ENCODE measurements at places on chromosomes 12 and 14.

DNA sequence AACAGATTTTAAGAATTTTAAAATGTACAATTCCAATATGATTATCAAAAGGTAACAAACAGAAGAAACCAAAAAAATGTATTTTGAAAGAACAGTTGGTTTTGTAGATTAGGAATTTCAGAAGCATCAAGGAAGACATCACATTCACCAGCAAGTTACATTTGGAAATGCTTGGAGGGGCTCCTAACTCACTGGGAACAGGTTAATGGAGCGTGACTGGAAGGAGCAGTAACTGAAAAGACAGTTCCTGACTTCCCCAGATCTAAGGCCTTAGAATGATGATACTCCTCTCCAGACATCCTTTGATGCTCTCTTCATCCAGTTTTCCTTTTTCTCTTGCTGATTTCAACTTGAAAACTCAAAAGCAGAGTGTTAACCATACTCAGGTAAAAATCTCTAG is 220.0 kb upstream of the EGLN3 start:
- DNase-seq = peak; percentile 7

DNA sequence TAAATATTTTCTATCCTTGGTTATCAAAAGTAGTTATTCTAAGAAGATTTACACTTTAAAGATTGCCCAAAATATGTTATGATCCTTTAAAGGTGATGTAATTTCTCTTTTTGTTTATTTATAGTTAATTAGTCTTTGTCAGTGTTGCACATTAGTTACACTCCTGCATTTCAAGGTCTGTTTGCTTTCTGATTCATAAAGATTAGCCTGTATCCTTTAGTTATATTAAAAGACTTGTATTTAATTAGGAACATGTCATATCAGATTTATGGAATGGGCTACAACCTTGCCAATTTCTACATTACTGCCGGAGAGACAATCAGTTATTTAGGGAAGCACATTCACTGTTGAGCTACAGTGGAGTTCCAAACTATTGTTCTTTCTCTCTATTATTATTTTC is 3.5 kb downstream of the EPYC start:
- no peak for DNase-seq

DNA sequence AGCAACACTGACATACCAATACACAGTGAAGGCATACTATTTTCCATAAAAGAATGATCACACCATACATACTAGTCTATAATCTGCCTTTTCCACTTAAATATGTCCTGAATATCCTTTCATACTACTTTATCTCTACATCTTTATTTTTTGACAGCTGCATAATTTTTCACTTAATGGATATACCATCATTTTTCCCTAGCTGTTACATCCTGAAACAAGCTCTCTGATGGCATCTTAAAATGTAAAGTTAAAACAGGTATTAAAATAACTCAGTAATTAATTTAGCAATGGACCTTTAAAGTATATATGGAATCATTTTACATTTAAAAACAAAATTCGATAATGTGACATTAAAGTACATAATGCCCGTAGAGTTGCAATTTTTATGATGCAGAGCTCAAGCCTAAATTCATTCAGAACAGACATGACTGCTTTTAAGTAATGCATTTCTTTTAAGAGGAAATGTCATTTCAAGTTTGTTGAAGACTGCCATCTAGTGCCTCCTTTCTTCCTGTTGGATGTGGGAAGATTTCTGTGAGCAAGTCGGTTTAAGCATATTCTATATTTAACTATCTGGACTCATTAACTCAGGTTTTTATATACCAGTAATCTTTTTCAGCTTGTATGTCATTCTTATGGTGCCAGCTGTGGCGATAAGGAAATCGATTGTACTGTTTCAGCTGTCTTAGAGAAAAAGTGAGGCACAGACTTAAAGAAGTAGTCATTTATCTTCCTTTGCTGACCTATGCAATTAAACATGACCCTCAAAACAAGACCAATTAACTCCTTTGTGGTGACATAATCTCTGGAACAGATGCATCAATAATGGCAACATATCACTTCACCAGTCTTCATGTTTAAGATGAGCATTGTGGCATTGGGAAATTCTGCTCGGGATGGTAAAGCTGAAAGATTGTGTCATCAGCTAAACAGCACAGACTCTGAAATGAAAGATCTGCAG is 20.3 kb downstream of the PRICKLE1 start:
- no peak for DNase-seq

DNA sequence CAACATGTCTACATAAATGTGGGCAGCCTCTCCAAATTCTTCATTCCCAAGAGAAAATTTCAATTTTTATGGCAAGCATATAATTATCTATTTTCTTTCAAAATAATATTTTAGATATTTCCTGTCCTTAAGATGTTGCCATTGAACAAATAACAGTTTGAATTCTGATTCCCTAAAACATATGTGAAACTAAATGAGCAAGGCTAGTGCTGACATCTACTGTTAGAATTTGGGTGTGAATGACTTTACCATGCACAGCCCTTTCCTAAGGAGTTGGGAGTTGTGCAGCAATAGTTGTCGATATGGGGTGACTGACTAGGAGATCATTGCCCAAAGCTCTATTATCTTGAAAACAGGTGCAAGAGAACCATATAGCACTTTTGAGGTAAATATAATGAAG is 108.2 kb upstream of the SLC38A4 start:
- no peak for DNase-seq

DNA sequence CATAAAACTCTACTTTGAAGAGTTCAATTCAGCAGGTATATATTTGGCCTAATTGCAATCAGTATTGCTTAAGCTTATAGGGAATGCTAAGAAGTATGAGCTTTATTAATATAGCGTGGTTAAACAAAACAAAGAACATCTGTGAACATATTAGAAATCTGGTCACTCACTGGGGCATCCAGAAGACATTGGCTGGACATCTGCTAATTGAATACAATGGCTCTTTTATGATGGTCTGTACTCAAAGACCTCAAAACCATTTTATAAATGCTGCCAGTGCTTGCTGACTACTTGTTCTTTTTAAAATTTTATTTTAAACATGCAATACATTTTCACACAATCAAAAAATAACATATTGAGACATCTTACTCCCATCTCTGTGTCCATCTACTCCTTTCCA is 173.0 kb downstream of the STXBP6 start:
- no peak for DNase-seq

- no peak for DNase-seq
Measured at GRCh38 chr12:109329686-109330085, 18.0 kb upstream of the MYO1H start.

- no peak for DNase-seq
Measured at GRCh38 chr12:447141-447540, 12.6 kb upstream of the B4GALNT3 start.

GRCh38 chr12:43347026-43347425 is 205.0 kb downstream of the ADAMTS20 start:
- DNase-seq = no peak

- DNase-seq = no peak
Measured at GRCh38 chr12:130367523-130367922, 29.8 kb downstream of the PIWIL1 start.

- DNase-seq = no peak
Measured at GRCh38 chr12:93448796-93449195, 7.0 kb upstream of the UBE2N start.

- DNase-seq = no peak
Measured at GRCh38 chr12:106672314-106673025, 89.7 kb downstream of the RFX4 start.

DNA sequence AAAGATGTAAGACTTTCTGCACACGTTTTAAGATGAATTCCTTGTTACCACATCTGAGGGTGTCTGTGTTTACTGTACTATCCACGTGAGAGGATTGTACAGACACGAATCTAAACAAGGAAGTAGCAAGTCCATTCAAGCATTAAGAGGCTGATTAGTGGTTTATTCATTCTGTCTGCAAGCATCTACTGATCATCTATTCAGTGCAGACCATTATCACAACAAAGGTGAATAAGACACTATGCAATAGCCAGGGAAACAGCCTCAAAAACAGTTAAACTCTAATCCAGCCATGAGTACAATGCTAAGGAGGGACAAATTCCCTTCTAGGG is 111.6 kb upstream of the PZP start:
- peak; percentile 31 for DNase-seq

DNA sequence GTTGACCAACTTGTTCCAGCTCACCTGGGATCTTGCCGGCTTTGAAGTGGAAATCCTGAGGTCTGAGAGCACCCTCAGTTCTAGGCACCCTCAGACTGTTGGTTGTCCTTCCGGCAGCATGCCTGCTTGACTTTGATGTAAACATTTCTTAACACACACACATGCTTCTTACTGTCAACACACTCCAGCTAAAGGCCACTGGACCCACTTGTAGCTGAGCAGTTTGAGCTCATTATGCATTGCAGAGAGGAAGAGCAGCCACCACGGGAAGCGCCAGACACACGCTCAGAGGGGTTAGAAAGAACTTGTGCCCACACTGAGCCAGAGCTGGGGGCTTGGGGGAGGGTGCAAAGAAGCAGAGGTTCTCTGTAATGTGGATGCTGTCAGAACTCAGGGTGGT is 55.8 kb downstream of the TNFAIP2 start:
- DNase-seq = no peak

DNA sequence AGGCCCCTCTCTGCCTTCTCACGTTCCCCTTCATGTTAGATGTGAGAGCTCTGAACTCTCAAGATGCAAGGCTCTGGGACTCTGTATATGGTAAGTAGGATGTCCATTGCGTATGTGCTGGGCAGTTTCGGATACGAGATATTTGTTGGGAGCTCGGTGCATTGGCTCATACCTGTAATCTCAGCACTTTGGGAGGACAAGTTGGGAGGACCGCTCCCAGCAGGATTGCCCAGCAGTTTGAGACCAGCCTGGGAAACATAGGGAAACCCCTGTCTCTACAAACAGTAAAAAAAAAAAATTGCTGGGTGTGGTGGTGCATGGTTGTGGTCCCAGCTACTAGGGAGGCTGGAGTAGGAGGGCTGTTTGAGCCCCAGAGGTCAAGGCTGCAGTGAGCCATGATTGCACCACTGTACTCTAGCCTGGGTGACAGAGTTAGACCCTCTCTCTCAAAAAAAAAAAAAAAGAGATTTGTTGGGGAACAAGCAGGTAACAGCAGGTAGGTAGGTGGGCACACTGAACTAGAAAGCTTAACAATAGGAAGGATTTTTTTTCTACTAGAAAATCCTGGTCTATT is 3.4 kb downstream of the TMEM120B start:
- DNase-seq = no peak

DNA sequence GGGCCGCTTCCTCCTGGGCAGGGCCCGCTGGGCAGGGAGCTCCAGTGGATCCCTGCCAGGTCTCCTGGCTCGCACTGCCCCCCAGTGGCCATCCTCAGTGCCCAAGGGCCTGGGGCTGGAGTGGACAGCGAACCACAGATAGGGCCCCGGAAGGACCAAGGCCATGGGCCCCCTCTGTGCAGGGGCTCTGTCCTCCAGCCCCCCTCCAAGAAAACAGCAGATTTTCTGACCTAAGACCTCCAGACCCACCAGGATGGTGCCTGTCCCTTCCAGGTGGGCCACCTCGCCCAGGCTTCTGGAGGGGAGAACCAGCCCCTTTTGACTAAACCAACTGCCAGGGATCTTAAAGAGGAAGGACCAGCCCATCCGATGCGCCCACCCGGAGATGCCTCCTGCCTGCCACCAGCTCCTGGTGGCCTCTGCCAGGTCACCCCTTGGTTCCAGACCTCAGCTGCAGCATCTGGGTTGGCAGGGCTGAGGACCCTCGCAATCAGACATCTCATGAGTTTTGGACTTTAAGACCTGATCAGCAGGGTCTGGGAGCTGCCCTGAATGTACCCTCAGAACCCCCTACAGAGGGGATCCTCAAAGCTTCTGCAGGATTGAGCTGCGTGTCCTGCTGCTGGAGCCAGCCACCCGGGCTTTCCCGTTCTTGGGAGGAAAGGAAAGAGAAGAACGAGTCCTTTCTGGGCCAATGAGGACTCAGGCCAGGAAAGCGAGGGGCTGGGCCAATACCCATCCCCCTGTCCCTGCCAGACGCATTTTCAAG is 325.8 kb upstream of the DIO3 start:
- DNase-seq = peak; percentile 4

DNA sequence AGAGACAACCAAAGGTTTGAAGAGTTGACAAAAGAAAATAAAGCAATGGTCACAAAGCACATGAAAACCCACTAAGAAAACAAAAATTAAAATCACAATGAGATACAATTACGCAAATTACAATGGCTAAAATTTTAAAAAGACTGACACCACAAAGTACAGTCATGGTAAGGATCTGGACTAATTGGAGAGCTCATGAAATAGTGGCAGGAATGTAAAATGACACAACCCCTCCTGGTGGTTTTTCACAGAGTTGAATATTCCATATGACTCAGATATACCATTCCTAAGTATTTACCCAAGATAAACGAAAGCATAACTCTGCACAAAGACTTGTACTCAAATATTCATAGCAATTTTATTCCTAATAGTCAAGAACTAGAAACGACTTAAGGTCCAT is 65.9 kb downstream of the NOVA1 start:
- no peak for DNase-seq

DNA sequence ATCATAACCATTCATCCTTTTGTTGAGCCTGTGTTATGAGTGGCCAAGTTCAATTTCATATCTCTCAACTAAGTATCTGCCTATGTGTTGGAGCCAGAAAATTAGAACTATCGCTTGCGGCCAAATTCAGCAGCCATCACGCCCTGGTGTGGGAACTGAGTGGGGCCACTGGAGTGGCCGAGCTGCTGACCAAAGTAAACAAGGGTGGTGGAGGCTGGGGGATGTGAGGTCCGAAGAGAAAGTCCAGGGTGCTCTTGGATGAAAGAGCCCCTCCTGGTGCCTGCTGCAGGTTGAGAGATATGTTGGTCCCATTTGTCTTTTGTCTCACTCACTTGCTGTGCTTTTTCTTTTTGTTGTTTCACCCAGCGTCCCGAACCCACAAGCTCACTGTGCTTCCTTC is 14.9 kb downstream of the ADGRD1 start:
- no peak for DNase-seq

GRCh38 chr12:1594006-1594260 is 448 bp downstream of the FBXL14 start:
- DNase-seq = no peak
